Activated effector memory CD4-positive, alpha-beta T cell treated with anti-CD3 and anti-CD28 coated beads, Interleukin-2, amount 50 U/mL, for 16 hours (primary cell): ENCODE measurements at places on chromosomes 6 and 20.

- no peak for DNase-seq
Observed at GRCh38 chr6:100144991-100145390, 151.0 kb upstream of the MCHR2 start.

DNA sequence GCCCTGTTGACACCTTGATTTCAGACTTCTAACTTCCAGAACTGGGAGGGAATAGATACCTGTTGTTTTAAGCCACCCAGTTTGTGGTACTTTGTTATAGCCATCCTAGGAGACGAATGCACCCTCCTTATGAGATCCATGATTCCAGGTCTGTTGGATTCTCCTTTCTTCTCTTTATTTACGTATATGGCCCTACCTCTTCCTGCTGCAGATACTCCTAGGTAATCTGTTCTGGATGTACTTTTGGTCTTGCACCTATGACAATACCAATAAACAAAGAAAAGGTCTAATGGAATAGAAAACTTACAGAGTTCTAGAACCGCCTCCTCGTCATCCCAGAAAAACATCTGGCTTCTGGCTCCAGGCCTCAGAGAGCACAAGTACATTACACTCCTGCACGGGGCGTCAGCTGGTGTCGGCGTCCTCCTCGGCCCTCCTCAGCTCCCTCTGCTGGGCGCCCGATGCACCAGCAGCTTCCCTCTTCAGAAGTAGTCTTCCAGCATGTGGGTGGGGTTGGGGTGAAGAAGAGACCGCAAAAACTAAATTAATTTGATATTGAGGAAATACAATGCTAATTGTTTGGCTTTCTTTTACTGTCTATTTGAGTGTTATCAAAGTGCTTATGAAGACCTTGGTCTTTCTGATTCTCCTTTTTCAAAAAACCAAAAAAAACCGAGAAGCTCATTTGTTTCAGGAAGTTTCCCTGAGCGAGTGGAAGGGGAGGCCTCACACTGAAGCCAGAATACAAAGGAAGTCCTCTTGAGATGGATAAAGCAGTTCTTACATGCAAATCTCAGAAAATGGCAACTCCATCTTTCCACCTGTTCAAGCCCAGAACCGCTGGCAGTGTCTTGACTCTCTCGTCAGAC lies 9.7 kb upstream of the ATXN1 start:
- DNase-seq = peak; percentile 91

DNA sequence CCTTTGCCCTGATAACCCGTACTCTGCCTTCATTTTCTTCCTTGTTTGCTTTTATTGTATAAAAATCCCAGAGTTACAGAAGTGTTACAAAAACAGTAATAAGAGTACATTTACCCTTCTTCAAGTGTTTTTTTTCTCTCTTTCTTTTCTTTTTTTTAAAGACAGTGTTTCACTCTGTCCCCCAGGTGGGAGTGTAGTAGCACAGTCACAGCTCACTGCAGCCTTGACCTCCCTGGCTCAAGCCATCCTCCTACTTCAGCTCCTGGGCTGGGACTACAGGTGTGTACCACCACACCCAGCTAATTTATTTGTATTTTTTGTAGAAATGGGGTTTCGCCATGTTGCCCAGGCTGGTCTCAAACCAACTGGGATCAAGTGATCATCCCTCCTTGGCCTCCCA lies 402.7 kb downstream of the CDKAL1 start:
- DNase-seq = no peak

GRCh38 chr6:72580281-72580940 lies 41.5 kb upstream of the KCNQ5 start:
- DNase-seq = no peak

GRCh38 chr20:24423390-24424313 lies 45.8 kb upstream of the SYNDIG1 start:
- DNase-seq = no peak

- peak; percentile 96 for DNase-seq
Observed at GRCh38 chr6:34196116-34196832, 40.4 kb upstream of the HMGA1 start.

GRCh38 chr6:38599966-38600550 lies 39.7 kb downstream of the BTBD9 start:
- no peak for DNase-seq

GRCh38 chr6:78438135-78438534 lies 429.2 kb upstream of the IRAK1BP1 start:
- DNase-seq = no peak
